ENCODE measurements at places on chromosomes 3 and 15.

- DNase-seq, result no peak
Measured at GRCh38 chr15:76296849-76297248, 14.4 kb downstream of the ETFA start.

DNA sequence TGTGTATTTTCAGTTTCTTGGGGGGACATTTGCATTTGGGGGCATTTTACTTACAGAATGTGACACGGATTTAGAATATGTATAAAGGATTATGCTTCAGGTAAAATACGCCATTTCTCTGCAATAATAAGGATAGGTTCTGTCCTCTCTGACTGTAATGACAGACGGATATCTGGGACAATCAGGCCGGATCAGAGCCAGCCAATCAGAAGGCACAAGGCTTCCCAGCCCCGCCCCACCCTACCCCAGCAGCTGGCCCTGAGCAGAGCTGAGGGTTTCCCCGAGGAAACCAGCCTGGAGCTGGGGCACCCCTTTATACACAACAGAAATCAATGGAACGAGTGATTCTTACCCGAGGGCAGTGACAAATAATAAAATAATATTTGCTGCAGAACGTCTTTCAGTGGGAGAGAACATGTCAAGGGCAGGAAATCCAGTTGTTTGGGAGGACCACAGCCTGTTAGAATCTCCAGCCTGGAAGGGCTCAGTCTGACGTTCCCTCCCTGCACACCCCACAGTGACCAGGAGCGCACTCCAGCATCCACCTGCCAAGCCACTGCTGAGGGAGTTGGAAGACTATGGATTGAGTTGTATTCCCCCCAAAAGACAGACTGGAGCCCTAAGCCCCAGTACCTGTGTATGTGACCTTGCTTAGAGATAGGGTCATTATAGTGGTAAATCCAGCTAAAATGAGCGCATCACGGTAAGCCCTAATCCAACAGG, 30.3 kb upstream of the SEC13 start:
- DNase-seq, result no peak

GRCh38 chr3:43766672-43767465, 76.1 kb downstream of the ABHD5 start:
- DNase-seq, result no peak

- no peak for DNase-seq
Measured at GRCh38 chr3:157070678-157070999, 89.3 kb downstream of the CCNL1 start.

DNA sequence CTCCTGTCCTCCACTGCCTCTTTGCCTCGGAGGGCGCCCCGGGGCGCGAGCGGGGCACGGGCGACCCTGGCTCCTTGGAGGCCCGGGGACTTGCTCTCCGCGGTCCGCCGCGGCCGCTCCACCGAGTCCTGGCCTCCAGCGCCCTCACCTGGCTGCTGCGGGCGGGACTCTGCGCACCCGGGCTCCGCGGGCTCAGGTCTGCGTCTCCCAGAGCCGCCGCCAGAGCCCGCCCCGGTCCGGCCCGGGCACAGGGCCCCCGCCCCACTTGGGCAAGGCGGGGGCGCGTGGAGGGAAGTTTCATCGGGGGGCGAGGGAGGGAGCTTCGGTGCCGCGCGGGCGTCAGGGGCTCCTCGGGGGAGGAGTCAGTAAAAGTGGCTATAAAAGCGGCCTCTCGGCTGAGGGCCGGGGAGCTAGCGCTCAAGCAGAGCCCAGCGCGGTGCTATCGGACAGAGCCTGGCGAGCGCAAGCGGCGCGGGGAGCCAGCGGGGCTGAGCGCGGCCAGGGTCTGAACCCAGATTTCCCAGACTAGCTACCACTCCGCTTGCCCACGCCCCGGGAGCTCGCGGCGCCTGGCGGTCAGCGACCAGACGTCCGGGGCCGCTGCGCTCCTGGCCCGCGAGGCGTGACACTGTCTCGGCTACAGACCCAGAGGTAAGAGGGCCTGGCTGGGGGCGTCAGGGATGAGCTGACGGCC, at the start of gene CEMIP:
TSS of gene CEMIP (plus strand) at position 407 of the 694 bp plus-strand sequence. CDS start 94,510 bp downstream, outside the sequence.
- DNase-seq, result no peak

DNA sequence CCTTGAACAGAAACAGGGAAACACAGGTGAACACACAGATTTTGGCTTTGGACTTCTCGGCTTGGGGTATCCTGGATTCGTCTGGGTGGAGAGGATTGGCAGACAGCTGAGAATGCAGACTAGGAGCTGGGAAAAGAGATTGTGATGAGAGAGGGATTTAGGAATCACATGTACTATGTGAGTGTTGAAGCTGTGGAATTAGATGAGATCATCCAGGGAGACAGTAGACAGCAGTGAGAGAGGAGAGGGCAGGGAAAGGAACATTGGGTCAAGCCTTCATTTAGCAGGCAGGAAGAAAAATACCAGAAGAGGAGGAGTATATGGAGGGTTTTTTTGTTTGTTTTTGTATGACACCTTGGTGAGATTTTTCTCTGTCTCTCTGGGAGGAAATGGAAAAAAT, 262.1 kb upstream of the TBL1XR1 start:
- DNase-seq, result no peak

- DNase-seq, result no peak
Measured at GRCh38 chr15:62558640-62559380, 393.7 kb upstream of the C2CD4B start.

- DNase-seq, result no peak
Measured at GRCh38 chr3:140726066-140726465, 48.2 kb downstream of the TRIM42 start.

- no peak for DNase-seq
Measured at GRCh38 chr3:177833332-177833731, 636.0 kb upstream of the TBL1XR1 start.

DNA sequence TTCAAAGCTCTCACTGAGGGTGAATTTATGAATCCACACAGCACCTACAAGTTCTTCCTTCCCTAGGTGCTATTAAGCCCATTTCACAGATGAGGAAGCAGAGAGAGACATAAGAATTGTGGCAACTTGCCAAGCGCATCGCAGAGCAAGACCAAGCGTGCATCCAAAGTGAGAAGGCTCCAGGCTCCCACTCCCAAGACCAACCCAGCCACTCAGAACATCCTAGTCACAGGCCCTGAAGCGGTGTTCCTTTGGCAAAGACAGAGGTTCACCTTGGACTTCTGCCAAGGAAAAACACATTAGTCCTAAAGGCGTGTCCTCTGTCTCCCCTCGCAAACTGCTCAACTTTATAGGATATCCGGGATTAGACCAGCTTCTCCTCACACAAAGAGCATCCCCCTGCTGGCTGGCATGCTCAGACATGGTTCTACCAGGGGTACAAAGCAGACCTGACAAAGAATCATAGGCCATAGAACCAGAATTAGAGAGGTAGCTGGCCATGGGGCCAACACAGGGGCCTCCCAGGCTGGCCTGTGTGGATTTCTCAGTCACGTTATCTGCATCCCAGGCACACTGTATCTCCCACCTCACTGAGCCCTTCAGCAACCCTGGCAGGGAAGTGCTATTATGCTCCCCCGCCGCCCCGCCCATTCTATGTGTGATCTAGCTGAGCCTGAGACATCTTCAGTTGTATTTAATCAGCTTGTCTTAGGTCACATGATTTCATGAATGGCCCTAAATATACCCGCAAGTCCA, 160.2 kb downstream of the FOXP1 start:
- DNase-seq, result no peak

DNA sequence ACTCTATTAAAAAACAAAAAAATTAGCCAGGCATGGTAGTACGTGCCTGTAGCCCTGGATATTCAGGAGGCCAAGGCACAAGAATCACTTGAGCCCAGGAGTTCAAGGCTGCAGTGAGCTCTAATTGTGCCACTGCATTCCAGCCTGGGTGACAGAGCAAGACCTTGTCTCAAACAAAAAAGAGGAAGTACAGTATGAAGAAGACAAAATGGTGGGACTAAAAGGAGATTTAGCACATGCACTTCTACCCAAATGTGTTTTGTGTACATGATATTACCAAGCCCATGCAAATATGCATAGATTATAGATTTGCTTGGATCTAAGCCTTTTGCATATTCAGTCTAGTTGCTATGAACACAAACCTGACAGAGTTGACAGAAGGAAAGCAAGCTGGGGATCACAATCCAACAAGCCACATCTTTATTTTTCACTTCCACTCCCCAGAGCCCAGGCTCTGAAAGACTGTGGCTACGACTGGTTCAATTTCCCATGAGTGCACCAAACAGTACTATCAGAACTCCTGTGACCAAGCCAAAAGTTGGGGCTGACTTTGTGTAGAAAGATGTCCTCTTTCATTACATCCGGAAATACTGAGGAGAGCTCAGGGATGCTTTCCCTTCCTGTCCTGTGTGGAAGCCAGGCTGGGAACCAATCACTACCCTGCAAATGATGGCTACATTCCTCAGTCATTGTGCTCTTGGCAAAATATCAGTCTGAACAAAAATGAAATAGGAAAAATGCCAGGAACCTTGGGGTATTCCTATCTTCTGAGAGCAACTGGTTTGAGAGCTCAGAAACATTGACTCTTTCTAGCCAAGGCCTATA, 49.4 kb downstream of the TGM4 start:
- DNase-seq, result no peak

- peak; percentile 43 for DNase-seq
Measured at GRCh38 chr3:143529018-143529478, 319.2 kb downstream of the SLC9A9 start.

GRCh38 chr3:13650210-13651056, 101.5 kb downstream of the FBLN2 start:
- DNase-seq, result peak; percentile 85

DNA sequence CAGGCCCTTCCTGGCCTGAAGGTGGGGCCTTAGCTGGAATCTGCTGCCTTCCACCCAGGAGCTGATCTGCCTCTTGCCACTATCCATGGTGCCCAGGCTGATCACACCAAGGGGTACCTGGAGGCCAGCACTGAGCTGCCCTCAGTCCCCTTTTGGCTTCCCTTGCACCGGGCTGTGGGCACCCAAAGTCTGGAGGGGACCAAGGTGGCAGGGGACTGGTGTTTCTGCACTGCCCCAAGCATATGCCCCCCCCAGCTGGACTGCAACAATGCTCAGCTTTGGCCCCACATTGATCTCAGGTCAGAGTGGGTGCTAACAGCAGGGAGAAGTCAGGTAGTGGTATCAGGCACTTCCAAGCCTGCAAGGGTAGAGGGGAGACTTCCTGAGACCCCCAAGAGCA, 902.6 kb upstream of the EPHA6 start:
- no peak for DNase-seq

- DNase-seq, result no peak
Measured at GRCh38 chr3:55030938-55031337, 103.1 kb upstream of the LRTM1 start.

- no peak for DNase-seq
Measured at GRCh38 chr3:42264399-42265058, 1.5 kb downstream of the CCK start.

GRCh38 chr3:32347343-32348125, 44.1 kb upstream of the CMTM7 start:
- DNase-seq, result no peak

DNA sequence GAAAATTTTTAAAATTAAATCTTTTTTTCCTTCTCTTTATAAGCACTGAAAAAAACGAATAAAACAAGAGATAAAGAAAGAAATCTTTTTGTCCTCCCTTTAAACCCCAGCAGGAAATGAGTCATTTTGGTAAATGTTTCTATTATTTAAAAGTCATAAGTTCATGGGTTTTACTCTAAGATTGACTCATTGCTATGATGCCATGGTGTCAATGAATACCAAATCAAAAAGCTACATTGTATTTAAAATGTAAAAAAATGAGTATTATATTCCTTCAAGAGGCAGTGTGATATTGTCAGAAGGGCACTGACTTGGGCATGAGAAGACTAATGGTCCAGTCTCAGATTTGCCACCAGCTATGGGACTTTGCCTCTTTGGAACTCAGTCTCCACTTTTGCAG, 303.4 kb upstream of the DNAJC19 start:
- DNase-seq, result no peak

DNA sequence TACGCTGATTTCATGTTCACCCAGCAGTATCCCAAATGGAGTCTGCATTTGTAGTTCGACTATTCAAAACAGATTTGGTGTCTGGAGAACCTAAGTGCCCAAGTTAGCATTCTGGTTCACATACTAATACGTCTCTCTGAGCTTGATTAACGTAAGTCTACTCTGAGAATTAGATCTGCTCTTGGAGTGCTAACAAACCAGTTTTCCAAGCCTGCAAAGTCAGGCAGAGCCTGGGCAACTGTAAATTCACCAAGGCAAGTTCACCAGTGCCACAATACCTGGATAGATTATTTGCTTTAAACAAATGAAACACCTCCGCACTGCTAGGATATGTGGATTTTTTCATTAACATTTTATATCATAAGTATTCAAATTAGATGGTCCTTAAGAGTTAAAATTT, 912.6 kb downstream of the ROBO1 start:
- no peak for DNase-seq

- no peak for DNase-seq
Measured at GRCh38 chr3:71142441-71143161, 440.9 kb downstream of the FOXP1 start.

DNA sequence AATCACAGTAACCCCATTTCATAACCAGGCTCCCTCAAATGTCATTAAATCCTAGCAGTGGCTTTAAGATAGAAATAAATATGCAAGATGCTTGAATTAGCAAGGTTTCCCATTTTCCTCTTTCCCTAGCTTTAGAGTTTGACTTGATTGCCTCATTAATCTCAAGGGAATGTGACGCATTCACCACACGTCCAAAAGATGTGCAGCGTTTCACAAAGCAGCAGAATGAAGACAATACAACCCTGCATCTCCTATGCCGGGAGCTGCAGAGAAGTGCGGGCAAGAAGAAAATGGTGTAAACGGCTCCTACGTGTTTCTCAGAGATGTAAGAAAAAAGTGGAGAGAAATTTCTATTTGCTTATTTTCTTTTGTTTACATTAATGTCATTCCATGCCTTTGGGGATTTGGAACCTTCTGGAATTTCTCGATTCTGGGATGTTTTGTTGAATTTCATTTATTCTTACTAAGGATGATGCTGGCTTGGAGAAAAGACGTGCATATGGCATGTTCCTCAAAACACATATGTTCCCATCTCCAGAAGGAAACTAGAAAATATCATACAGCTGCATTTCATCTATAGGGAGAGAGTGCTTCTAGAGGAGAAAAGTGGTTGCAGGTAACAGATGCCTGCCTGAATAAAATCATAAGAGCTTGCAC, 27.8 kb upstream of the FRMD4B start:
- no peak for DNase-seq

GRCh38 chr15:69876064-69876940, 221.4 kb downstream of the TLE3 start:
- DNase-seq, result no peak

- DNase-seq, result no peak
Measured at GRCh38 chr3:126685493-126685892, 18.5 kb upstream of the CHCHD6 start.

- no peak for DNase-seq
Measured at GRCh38 chr3:124764746-124765145, 34.5 kb downstream of the UMPS start.

GRCh38 chr3:72579581-72580245, 268.5 kb downstream of the SHQ1 start:
- DNase-seq, result no peak

GRCh38 chr3:152234657-152235375, 33.9 kb upstream of the MBNL1 start:
- DNase-seq, result no peak

DNA sequence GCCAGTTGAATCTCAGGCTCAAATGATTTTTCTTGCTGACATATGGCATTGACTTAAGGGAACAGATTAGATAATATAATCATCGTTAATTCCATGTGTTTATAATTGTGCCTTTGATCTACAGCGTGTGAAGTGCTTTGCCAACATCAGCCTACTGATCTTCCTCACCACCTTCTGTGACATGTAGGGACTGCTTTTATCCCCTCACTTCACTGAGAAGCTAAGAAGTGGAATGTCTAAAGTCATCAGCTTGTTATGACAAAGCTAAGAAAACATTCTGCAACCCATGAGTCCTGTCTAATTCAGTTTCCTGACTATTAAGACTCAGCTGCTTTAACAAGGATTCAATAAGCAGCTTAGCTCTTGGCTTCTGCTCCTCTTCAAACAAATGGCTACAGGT, 106.0 kb downstream of the MYH15 start:
- no peak for DNase-seq
